ENCODE measurements at places on chromosomes 5 and 9. TPM values are rescaled to one million over a fixed set of nuclear protein-coding genes. Genes with fewer than 3 reads are reported as not detected.

DNA sequence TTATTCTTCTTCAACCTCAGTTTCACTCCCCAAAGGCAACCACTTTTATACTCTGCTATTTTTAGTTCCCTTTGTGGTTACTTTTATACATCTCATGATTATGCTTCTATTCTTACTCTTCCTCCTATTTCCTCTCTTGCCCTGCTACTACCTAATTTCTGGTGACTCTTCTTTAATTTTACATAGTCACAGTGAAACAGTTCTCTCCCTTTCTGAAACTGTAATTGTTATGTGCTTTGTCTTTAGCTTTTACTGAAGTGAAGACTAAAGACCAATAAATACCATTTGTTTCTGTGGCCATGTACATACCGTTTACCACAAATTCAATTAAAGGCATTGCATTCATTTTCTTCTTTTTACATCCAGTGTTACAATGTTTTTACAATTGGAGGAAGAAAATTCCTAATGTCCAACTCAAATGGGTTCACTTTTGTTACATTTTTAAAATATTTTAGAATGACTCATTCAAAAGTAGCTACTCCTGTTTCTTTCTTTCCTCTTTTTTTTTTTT lies 410.6 kb downstream of the PSAT1 start:
- DNase-seq: no peak

GRCh38 chr5:73901043-73901442 lies 275.0 kb downstream of the ARHGEF28 start:
- no peak for DNase-seq

GRCh38 chr9:84511651-84512050 lies 157.9 kb upstream of the NTRK2 start:
- DNase-seq: no peak

GRCh38 chr9:128619127-128619526 lies 37.5 kb downstream of the DYNC2I2 start:
- no peak for DNase-seq

DNA sequence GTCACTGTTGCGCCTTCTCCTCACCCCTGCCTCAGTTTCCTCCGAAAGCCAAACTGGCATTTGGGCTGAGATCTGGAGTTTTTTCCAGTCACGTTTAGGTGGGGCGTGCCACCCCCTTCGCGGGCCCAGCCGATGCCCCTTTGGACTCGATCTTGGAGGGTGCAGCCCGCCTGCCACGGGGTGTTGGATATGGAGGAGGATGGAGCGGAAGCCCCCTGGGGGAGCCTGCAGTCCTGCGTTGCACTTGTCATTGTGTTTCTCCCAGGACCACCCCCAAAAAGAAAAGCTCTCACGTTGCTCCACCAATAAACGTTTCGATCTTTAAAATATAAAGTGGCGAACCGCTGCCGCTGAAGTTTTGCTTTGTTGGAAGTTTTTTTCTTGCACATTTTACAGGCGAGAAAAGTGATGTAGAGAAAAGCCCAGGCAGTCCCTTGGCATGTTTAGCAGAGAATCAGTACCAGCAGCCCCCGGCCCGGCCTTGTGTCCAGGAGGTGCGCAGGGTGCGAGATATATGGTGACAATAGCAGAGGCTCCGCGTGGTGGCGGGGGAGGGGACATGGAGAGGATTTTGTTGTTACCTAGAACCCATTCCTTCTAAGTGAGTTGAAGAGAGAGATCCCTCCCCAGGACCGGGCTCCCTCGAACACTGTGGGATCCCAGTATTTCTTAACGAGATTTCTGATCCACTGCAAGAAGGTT lies 681 bp downstream of the F2R start:
- DNase-seq: no peak

- DNase-seq: no peak
These were observed 64.8 kb downstream of the COL27A1 start for GRCh38 chr9:114220061-114220541.

- DNase-seq: no peak
These were observed 6.2 kb downstream of the FRMPD1 start for GRCh38 chr9:37656936-37657335.

DNA sequence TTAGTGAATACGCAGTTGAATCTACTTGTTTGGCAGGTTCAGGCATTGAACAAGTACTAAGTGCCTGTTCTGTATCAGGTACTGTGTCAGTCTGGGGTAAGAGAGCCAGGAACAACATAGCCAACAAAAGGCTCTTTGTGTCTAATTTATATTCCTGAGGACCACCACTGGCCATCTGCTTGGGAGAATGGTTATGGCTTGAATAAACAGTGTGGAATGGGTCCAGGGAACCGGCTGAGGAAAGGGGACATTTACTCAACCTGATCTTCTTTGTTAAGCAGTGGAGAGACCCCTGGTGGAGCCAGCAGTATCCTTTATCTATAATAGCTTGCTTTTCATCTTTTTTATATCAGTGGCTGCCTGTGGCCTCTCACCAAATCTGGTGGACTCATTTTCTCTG lies 38.6 kb downstream of the EXOSC2 start:
- no peak for DNase-seq

GRCh38 chr9:124583134-124583533 lies 75.9 kb upstream of the NR5A1 start:
- DNase-seq: no peak

DNA sequence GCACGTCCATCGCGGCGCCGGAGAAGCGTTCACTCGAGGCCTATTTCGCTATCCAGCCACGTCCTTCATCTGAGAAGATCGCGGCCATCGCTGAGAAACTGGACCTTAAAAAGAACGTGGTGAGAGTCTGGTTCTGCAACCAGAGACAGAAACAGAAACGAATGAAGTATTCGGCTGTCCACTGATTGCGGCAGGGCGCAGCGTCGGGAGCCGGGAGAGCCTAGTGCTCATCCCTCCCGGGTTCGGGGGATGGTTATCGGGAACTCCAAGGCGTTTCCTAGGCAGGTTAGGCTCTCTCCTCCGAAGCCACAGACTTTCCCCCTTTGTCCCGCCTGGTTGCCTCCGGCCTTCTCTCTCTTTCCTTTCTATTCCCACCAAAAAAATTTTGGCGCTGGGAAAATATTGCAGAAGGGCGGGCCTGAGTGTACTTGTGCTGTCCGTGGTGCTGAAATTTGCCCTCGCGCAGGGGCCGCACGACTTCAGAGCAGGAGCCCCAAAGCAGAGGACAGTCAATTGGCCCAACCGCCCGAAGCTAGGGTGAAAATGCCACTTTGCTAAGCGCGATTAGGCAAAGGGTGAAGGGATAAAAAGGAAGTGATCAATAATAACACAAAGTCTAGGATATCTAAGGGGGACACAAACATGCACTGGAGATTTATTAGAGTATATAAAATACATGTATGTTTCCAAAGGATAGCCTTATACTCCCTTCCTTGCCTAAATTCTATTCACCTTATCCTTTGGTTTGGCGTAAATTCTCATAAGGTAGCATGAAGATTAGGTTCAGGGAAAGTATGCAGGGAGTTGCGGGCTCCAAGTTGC lies 1.8 kb downstream of the POU4F3 start:
- no peak for DNase-seq

DNA sequence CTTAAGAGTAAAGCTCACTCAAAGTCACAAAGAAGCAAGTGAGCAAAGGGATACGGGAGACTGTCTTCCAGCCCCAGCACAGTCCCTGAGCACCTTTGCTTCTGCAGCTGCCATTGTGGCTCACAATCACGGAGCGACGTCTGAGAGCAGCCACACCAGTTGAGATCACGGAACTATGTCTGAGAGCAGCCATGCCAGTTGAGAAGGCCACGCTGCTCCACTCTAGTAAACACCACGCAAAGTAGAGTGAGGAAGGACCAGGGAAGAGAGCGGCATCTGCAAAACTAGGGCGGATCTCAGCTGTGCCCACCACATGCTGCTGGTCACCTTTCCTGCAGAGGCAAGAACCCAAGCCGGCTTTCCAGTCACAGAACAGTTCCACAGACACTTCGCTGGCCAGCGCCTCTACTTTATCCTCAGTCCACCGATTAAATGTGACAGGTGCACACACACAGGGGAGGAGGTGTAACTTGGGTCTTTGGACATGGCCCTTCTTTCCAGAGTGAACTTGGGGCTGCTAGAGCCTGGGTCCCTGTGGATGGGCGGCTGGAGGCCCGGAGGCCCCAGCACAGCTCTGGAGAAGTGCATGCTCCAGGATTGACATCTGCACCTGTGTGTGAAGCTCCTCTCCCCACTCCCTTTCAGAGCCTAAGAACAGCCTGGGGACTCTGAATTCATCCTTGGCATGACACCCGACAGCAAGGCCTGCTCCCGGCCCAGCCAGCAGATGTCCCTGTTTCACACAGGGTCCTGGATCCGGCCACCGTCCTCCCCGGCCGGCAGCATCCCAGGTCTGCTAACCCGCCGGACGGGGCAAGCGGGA lies 324.9 kb upstream of the IRX4 start:
- peak; percentile 80 for DNase-seq

The FOXI1 gene
- not detected for total RNA-seq

The PHYHD1 gene
- total RNA-seq: 14.1 TPM

The PCDHB5 gene
- total RNA-seq: 2.8 TPM

The PKD2L2 gene
- total RNA-seq: not detected

The FOXD4 gene
- total RNA-seq: not detected

The LCN12 gene
- 1.7 TPM for total RNA-seq

The EDIL3 gene
- total RNA-seq: 47.2 TPM

Measured in H1 (cell line).